AG08396 (cell line): ENCODE measurements at places on chromosomes 1 and 21.

- no peak for DNase-seq
Measured at GRCh38 chr1:94026619-94027380, 94.1 kb downstream of the ABCA4 start.

GRCh38 chr1:164261691-164262240 lies 297.2 kb upstream of the PBX1 start:
- no peak for DNase-seq

- no peak for DNase-seq
Measured at GRCh38 chr1:177511036-177511435, 340.3 kb downstream of the BRINP2 start.

DNA sequence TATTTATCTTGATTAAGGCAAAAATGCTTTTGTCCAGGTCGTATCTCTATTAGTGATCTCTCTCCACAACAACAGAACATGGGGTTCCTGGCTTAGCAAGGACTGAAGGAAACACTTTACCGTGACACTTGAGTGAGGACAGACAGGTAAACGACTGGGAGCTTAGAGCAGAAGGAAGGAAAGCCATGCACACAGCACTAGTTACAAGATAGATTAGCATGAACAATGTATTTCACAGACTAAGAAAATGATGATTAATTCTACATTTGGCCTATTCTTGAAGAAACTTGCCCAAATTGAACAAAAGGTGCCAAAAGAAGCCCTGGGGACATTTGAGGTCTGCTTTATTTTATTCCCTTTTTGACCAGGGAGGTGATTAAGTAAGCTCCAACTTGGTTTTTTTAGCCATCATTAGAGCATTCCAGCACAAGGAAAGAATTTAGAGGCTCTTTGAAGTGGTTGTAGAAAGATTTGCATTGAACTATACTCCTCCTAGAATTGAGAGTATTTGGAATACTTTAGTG lies 248.5 kb downstream of the USP25 start:
- no peak for DNase-seq

- DNase-seq = no peak
Measured at GRCh38 chr1:55600242-55600641, 385.1 kb upstream of the USP24 start.

GRCh38 chr1:227942021-227942715 lies 5.6 kb downstream of the WNT9A start:
- no peak for DNase-seq

GRCh38 chr1:16112596-16113555 lies 39.4 kb upstream of the FAM131C start:
- peak; percentile 62 for DNase-seq

- DNase-seq = no peak
Measured at GRCh38 chr21:15730484-15731242, 881 bp downstream of the USP25 start.

GRCh38 chr1:233304489-233305102 lies 9.1 kb upstream of the PCNX2 start:
- peak; percentile 18 for DNase-seq

- no peak for DNase-seq
Measured at GRCh38 chr21:33881689-33882440, 33.7 kb downstream of the ATP5PO start.

DNA sequence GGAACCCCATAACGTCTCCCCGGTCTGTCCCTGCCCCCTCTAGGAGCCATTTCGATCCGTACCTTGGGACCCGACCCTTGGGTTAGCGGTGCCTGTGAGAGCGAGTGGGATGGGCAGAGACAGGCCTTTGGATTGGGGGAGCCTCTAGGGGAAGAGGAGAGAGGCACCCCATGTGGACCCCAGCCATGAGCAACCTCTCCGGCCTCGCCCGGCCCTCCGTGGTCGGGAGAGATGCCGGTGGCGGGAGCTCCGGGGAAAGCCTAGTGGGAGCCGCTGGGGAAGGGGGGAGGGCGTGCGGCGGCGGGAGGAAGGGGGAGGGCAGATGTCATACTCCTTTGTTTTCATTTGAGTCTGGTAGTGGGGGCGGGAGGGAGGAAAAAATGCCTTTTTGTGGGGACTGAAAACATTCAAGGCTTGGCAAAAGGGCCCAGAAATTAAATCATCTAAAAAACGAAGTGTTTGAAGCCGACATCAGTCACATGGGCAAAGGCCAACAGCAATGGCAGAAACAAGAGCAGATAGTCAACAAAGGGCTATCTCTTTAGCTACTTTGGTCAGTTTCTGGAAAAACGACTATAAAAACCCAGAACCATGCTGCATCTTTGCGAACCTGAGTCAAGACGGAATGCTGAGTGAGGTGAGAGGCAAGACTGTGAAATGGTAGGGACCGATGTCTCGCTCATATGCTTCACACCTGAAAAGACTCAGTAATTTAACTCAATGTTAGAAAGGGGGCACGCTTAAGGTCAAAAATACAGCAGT lies 758 bp downstream of the PTBP2 start:
- DNase-seq = peak; percentile 77

DNA sequence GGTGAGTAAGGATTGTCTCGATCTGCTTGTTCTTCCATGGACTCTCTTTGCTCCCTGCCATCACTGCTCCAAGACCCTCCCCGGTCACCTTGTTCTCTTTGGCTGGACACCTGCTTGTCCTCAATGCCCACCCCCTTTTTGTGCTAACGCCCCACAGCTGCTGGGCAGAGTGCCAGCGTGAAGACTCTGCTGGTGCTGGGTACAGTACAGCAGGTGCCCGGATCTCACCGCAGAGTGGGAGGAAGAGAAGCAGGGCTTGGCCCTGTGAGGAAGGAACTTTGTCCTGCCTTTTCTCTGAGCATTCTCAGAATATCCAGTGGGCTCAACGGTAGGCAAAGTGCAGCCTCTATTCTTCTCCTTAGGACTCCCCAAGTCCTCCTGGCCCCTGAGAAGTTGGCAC lies 90.1 kb downstream of the PLXNA2 start:
- no peak for DNase-seq

DNA sequence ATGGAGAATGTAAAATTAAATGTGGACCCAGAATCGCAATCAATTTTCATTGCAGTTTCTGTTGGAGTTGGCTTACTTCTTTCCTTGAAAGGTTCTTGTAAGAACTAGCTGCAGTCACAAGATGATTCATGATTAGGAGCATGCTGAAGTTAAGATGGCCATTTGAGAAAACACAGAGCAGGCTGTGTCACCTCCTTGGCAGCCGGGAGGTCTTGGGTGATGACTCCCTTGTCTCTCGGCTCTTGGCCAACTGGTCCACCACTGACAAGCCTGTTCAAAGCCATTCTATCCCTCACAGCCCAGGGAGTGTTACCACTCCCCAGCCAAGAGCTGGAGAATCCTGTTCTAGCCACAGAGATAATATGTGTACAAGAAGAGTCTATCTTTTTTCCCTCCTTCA lies 40.6 kb downstream of the OPTC start:
- DNase-seq = peak; percentile 84

- no peak for DNase-seq
Measured at GRCh38 chr1:159856576-159856975, 5.9 kb downstream of the VSIG8 start.

DNA sequence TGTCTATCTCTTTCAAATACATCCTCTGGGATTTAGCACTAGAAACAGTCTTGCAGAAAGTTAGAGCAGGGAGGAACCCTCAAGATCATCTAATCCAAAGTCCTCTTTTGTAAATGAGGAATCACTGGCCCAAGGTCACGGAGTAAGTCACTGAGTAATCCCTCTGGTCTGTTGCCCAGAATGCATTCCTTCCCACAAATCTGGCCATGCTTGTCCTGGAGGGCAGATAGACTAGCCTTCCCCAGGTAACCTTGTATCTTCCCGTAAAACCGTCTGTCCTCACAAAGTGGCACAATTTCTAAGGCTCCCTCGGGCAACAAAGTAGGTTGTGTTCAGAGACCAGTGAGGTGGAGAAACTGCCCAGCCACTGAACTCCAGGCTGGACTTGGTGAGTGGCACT lies 46.2 kb downstream of the DDR2 start:
- DNase-seq = peak; percentile 32

DNA sequence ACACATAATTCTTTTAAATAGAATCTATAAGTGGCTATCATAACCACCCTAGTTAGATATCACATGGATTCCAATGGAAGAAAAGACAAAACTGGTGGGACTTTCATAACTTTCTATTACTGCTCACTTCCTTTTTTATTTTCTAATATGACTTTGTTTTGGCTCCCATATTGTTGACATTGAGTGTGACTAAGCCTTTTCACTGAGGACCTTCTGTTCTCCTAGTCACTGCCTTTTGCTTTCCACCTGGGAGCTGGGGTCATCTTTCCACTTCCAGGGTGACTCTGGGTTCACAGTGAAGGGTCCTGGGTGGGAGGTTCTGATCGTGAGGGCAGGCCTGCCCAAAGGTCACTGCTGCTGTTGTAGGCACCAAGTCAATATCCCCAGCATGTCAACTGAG lies 275.8 kb downstream of the TGFB2 start:
- DNase-seq = no peak

- DNase-seq = no peak
Measured at GRCh38 chr1:168298446-168298845, 17.8 kb downstream of the TBX19 start.

GRCh38 chr1:209106237-209106741 lies 477.2 kb upstream of the CAMK1G start:
- peak; percentile 16 for DNase-seq

DNA sequence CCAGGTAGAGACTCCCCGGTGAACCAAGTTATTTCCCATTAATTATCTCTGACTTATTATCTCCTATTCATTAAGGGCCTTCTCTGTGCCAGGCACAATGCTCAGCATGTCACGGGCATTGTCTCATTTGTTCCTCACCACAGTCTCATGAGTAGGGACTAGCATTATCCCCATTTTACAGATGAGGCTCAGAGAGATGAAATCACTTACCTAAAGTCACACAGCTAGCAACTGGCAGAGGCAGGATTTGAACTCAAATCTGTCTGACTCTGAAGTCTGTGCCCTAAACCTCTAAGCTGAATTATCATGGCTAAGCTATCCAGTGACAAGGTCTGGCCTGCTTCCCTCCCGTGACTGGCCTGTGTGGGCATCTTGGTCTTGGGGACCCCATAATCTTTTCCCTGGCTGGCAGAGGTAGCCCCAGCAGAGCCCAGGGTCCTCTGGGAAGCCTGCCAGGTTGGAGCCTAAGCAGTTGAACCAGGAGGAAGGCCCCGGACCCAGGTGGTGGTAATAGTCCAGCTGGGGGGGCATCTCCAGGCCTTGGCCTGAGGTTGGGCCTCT lies 4.5 kb downstream of the MAP7D1 start:
- no peak for DNase-seq
